SK-N-MC (cell line): ENCODE measurements at places on chromosomes 2 and 18.

- DNase-seq = no peak
These were observed 358.0 kb downstream of the HRH4 start for GRCh38 chr18:24818441-24818840.

DNA sequence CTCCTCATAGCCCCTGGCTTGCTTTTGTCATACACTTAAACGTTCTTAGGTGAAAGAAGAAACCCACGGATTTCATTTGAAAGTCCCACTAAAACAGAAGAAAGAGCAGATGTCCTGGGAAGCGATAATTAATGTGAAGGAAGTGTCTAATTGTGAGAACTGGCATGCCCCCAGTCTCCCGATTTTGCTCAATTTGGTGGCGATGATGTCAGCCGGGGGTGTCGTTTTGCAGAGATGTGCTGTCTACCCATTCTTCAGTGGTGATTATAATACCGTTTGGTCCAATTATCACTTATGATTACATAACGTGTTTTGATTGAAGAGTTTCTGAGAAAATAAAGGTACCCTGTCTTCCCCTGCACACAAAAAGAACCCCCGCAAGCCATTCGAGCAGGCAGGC, 103.1 kb downstream of the RTN4 start:
- no peak for DNase-seq

DNA sequence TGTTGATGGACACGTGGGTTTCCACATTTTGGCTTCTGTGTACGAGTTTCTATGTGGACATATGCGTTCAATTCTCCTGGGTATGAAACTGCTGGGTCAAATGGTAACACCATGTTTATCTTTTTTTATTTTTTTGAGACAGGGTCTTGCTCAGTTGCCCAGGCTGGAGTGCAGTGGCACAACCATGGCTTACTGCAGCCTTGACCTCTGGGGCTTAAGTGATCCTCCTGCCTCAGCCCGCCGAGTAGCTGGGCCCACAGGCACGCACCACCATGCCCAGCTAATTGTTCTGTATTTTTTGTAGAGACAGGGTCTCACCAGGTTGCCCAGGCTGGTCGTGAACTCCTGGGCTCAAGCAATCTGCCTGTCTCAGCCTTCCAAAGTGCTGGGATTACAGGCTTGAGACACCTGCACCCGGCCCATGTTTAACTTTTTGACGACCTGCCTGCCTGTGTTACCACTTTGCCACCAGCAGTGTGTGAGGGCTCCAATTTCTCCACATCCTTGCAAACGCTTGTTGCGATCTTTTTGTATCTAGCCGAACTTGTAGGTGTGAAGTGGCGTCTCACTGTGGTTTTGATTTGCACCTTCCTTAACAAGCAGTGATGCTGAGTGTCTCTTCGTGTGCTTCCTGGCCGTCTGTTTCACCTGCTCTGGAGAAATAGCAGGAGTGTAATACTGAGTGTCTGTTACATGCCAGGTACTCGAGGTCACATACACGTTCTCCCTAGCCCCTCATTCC, 6.9 kb downstream of the HSBP1L1 start:
- no peak for DNase-seq

GRCh38 chr2:125272651-125273050, 1247.6 kb downstream of the CNTNAP5 start:
- no peak for DNase-seq

DNA sequence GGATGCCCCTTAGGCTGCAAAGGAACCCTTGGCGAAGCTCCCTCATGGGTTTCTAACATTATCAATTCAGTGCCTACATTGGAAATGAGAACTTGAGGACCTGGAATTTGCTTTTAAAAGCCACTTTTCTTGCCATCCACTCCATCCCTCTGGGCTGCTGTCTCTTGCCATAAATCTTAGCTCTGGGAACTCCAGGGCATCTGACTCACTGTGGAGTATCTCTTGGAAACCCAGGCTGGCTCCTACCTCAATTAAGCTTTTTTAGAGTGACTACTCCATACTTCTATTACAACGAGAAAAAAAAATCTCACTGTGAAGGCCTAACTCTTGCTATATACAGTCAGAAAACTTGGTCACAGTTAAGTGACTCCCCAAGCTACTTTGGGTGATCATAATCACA, 227.2 kb upstream of the SETBP1 start:
- DNase-seq = no peak

DNA sequence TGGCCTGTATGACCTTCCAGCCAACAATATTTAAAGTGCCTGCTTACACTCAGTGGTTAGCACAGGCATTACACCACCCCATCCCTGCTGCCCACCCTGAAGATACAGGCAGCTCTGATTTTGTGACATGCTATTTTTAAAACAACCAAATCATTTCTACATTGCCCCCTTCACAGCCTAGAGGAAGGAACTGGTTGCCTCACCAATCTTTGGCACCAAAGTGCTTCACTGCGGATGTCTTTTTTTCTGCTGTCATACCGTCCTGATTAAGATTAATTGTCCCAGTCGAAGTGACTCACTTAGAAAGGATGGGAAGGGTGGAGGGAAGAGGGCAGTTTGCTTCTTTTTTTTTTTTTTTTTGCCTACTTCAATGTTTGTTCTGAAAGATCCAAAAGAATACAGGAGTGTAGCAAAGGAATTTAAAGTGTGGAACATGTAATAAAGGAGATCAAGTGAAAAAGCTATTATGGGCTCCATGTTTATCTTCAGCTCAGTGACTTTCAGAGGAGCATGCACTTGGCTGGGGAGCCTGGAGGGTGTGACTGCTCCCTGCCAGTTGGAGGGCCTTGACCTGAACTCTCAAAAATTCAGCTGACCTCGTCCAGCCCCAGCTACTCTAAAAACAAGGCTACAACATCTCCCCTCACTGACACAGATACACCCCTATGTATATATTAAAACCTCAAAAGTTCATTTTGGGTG, 501.1 kb upstream of the TNP1 start:
- no peak for DNase-seq

GRCh38 chr2:106628377-106628776, 141.2 kb downstream of the CD8B2 start:
- DNase-seq = no peak

DNA sequence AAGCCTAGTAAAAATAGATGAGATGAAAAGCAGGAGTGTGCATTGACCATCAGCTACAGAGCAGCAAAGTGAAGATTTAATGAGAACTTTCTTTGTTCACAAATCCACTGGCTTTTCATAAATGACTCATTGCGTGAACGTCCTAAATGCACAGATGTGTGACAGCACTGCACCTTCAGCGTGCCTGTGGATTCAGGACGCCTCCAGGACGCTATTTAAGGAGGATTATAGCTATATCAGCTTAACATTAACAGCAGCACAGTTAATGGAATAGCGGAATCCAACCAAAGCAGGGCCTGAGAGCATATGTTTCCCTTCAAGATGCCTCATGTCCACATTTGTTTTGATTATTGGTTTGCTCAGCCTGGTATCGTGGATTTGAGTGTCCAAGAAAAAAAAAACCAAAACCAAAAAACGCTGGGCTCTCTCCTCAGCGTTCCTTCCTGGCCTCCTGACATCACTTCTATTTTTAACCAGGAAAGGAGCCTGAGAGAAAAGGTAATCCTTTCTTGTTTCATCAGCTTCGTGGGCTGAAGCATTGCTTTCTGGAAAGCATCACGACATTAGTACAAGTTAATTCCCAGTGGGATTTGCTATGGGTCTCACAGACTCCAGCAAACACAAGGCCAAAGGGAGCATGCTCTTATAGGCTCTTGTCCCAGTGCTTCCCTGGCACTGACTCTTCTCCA, 447.0 kb upstream of the SMIM21 start:
- DNase-seq = no peak

DNA sequence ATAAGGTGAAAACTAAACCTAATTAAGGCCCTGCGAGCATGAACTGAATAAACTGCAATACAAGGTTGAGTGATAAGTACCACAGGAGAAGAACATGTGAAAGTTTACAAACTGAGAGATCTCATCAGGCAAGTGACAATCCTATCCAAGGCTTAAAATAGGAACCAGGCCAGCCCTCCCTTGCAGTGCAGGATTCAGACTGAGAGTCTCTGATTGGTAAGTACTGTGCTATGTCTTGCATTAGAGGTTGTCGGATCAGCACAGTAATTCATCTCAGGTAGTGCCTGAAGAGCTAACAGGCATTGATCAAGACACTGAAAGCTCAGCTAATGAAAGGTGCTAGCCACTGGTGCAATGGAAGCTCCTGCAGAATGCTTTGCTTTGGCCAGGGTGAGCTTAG, 801.7 kb upstream of the ID2 start:
- DNase-seq = no peak

GRCh38 chr2:152560166-152560565, 157.1 kb downstream of the PRPF40A start:
- DNase-seq = no peak

GRCh38 chr2:111157071-111157661, 36.5 kb downstream of the BCL2L11 start:
- DNase-seq = no peak

DNA sequence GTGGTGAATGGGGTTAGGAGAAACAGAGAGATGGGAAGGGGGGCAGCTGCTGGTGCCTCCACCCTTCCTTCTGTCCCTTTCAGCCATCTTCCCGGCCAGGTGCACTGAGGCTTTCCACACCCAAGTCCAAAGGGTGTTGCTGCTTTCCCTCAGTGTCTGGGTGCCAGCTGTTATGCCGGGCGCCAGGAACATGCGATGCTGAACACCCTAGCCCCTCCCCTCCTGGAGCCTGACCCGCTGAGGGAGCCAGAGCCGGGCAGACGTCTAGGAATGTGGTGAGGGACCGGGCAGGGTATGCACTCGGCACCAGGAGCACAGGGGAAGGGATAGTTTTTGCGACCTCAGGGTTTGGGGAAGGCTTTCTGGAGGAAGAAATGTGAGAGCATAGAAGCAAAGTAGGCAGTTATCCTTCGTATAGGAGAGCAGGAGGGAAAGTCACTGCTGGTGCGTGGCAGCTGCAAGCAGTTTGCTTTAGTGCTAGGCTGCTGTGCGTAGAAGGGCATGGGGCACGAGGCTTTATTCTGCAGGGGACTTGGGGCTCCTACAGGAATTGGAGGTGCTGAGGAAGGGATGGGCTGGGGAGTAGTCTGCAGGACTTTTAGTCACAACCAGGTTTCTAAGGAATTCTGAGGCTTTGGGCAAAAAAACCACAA, 147.7 kb downstream of the TSN start:
- no peak for DNase-seq

DNA sequence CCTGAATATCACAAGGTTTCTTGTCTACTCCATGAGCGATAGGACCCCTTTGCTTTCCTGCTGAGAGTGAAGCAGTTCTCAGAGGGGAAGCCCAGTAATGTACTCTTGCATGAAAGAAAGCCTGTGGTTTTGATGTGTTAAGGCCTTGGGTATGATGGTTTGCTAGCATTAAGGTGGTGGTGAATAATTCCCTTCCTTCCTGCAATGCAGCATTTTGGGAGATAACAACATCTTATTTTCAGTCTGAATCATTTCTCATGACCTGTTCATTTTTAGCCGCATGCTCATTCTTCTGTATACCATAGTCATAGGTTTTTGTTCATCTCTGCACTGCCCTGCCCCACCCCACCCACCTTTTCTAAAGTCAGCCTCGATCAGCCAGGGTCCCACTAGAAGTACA, 66.2 kb downstream of the HNMT start:
- DNase-seq = no peak

- no peak for DNase-seq
These were observed 33.1 kb upstream of the REG3G start for GRCh38 chr2:78992451-78992806.

DNA sequence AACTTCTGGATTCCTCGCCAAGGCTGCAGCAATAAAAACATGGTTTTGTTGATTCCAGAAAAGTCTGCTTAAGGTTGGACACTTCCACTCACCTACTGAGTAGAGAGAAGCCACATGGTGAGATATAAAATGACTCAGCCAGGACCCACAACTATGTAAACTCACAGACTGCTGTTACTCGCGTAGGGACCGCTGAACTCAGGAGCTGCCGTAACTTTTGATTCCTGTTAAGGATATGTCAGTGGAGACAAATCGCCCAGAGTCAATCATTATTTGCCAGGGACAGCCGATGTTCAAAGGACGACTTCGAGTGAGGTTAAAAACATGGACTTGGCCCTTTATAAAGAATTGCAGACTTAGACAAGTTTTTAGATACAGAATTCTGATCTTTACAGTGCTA, 25.6 kb downstream of the CYB5A start:
- DNase-seq = no peak

DNA sequence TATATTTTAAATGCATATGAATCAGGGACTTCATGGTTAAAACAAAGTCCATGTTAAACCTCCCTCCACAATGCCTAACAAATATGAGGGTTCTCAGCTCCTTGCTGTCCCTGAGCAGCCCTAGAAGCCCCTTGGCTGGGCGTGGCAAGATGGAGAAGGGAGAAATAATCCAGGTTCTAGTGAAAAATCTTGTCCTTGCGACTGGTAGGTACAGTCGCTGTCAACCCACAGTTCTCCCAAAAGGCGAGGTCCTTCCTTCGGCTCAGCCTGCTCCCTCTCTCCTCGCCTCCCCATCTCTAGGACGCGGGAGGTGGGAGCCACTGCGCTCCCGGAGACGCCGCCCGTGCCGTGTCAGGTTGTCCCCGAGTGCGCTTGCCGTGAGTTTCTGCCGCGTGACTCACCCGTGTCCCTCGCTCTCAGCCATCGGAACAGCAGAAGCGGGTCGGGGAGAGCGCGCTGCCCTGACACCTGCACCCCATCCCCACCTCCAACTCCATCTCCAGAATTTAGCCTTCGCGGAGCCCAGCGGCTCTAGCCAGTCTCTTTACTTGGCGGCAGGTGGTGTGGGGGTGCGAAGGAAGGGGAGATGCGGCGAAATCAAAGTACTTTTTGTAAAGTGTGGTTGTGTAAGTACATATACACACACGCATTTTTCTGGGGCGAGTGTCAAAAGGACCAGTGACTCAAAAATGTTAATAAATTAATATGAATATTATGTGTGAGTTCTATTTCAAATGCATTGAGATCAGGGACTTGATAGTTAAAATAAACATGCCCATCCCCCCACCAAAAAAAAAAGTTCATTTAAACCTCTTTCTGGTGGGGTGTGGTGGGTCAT, 65.1 kb upstream of the TMEM17 start:
- no peak for DNase-seq

DNA sequence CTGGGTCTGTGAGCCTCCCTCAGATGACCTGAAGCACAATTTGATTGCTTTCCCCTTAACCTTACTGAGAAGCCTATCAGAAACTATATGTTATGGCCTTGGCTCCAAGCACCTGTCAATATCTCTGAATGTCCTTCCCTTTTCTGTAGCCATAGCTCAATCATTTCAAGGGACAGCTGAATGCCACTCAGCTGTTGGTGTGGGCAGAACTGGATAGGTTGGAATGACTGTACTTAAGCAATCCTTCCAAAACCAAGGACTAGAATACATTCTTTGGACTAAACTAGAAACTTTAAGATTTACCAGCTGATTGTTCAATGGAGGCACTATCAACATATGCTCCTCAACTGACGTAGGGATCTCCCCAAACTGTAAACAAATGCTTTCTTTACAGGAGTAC, 159.4 kb downstream of the THADA start:
- no peak for DNase-seq

- no peak for DNase-seq
These were observed 39.6 kb downstream of the ASB1 start for GRCh38 chr2:238466243-238466756.

GRCh38 chr18:7584646-7585275, 17.6 kb downstream of the PTPRM start:
- DNase-seq = no peak
